DMS53 (cell line): ENCODE measurements at places on chromosomes 12 and 14.

GRCh38 chr14:19878029-19878642 lies 3.2 kb downstream of the OR4K2 start:
- peak; percentile 16 for DNase-seq

GRCh38 chr12:18798535-18799361 lies 60.8 kb downstream of the CAPZA3 start:
- no peak for DNase-seq

- DNase-seq, result no peak
Observed at GRCh38 chr12:106425061-106425702, 67.6 kb downstream of the POLR3B start.

- DNase-seq, result no peak
Observed at GRCh38 chr14:95267306-95267705, 52.4 kb downstream of the CLMN start.

- DNase-seq, result peak; percentile 84
Observed at GRCh38 chr12:88185988-88186387, 43.9 kb downstream of the TMTC3 start.

DNA sequence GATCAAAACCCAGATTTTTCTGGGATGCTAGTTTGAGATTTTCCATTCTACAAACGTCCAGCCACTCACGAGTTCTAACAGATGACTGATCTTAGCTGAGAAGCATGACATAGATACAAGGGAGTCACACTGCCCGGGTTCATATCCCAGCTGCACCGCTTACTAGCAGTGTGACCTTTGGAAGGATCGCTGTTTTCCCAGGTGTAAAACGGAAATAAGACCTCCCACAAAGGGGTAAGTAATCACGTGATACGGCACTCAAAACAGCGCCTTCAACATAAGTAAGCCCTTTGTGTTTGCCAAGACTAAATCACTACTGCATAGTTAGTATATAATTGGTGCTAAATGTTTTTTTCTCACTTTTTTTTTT lies 624 bp upstream of the PWP1 start:
- DNase-seq, result peak; percentile 83

DNA sequence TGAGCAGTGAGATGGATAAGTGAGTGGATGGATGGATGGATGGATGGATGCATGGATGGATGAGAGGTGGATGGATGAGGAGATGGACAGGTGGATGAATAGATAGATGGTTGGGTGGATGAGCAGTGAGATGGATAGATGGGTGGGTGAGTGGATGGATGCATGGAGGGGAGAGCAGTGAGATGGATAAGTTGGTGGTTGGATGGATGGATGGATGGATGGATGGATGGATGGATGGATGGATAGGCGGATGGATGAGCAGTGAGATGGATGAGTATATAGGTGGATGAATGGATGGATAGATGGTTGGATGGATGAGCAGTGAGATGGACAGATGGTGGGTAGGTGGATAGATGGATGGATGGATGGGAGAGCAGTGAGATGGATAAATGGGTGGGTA lies 30.6 kb downstream of the LRRC74A start:
- DNase-seq, result no peak

- DNase-seq, result no peak
Observed at GRCh38 chr12:101738920-101739665, at the start of gene SYCP3. Gene SYCP3 (minus strand): TSS chr12:101739462. CDS start chr12:101737935, 1,527 bp downstream.

GRCh38 chr12:71958056-71958455 lies 19.4 kb downstream of the TPH2 start:
- DNase-seq, result peak; percentile 58

GRCh38 chr14:91858536-91859275 lies 8.6 kb downstream of the TC2N start:
- peak; percentile 79 for DNase-seq

- DNase-seq, result no peak
Observed at GRCh38 chr12:4794491-4794890, 74.3 kb downstream of the GALNT8 start.

GRCh38 chr12:96687719-96688118 lies 198.3 kb downstream of the CFAP54 start:
- DNase-seq, result peak; percentile 12

- no peak for DNase-seq
Observed at GRCh38 chr12:29754235-29755189, 29.2 kb downstream of the TMTC1 start.

DNA sequence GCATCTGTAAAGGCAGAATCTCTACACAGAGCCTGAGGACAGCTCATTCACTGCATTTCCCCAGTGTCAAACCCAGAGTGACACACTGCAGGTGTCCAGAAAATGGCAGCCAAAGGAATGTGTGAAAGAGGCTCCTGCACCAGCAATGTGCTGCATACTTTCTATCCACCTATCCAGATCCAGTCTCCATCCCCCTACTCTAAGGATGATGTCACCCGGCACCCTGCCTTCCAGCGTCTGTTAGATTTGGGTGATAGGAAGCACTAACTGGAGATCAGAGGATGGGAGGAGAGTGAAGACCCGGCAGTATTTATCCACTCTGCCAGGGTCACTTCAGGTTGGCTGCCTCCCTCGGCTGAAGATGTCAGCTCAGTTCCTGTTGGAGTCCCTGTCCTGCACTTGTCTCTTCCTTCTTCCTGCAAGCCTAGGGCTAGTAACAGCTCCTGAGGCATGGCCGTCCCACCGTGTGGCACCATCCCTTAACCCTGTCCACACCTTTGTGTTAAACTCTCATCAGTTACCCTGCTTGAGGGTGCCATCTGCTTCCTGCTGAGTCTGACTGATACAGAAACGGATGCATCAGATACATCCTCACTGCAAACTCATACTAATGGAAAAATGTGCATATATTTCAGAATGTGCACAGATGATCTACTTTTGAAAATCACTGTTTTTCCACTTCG lies 13.0 kb upstream of the GPR68 start:
- no peak for DNase-seq

GRCh38 chr14:96275177-96276112 lies 19.4 kb downstream of the BDKRB1 start:
- peak; percentile 72 for DNase-seq

- DNase-seq, result peak; percentile 35
Observed at GRCh38 chr12:64670019-64670418, 59.7 kb downstream of the RASSF3 start.

GRCh38 chr12:123741937-123742572 lies 20.0 kb upstream of the DNAH10 start:
- no peak for DNase-seq
